CD8-positive, alpha-beta memory T cell (primary cell): ENCODE measurements at places on chromosomes 13 and 19. TPM values are rescaled to one million over a fixed set of nuclear protein-coding genes. Genes with fewer than 3 reads are reported as not detected.

The LILRB3 gene
- total RNA-seq: 0.48 TPM

The CATSPERD gene
- not detected for total RNA-seq

The ERICH4 gene
- not detected for total RNA-seq

The KCTD12 gene
- 5.8 TPM for total RNA-seq

The SYNE4 gene
- total RNA-seq: 1.2 TPM

The ZNF607 gene
- total RNA-seq: 8.8 TPM

The LCP1 gene
- total RNA-seq: 869 TPM

DNA sequence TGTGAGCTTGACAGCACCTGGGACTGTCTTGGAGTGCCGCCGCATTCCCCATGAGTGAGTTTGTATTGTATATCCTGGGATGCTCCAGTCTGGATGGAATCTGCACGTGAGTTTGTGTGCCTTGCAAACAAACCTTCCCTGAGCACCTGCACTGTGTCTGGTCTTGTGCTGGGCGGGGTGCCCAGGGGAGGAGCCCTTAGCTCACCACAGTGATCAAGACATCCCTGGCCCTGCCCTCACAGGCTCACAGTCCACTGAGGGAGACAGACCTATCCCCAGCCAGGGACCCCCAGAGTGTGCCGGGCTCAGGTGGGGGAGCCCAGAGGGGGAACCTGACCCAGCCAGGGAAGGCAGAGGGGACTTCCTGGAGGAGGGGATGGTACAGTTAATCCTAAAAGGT lies 1.7 kb upstream of the BCAM start:
- no peak overlapping the region for H3K4me3 ChIP-seq
- H3K27me3 ChIP-seq: peaks cover 7% of the 10 kb centered on the region
- H3K36me3 ChIP-seq: no peaks in the 10 kb centered on the region
- peaks cover 5% of the 10 kb centered on the region for H3K4me1 ChIP-seq

DNA sequence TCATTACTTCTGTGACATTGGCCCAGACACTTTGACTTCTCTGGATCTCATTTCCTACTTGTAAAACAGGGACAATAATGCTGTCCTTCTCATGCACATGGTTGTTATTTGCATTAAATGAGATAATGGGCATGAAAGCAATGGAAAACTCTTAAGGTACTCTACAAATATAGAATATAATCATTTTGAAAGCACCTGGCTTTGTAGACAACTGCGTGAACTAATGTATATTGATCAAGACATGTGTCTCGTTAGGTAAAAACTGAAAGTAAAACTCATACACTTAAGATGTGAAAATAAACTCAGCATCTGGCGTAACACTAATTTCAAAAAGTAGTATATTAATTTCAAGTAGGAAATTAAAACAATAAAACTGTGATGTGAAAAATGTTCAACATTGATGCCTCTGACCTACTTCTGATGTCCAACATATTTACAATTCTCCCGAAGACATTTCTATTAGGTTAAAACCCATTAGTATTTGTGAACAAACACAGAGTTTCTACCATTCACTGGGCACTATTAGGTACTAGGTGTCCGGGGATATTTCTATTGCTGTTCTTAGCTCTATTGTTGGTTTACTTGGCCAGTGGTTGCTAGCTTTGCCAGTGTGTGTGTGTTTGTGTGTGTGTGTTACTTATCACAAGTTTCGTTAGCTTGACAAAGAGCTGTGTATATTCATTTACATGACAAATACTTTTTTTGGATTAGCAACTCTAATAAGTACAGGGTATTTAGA lies 220.5 kb downstream of the KCNRG start:
- H3K36me3 ChIP-seq: no peaks in the 10 kb centered on the region
- H3K4me1 ChIP-seq: peaks cover 14% of the 10 kb centered on the region
- H3K27me3 ChIP-seq: no peaks in the 10 kb centered on the region
- DNase-seq: no peak
- peak overlapping the region; percentile 40 for H3K4me3 ChIP-seq

- H3K4me3 ChIP-seq: no peak overlapping the region
- H3K27ac ChIP-seq: no peak overlapping the region
- H3K4me1 ChIP-seq: no peaks in the 10 kb centered on the region
- DNase-seq: no peak
- H3K27me3 ChIP-seq: no peaks in the 10 kb centered on the region
Measured at GRCh38 chr13:73107970-73108369, 49.2 kb downstream of the KLF5 start.

GRCh38 chr19:50844296-50844935 lies 10.3 kb upstream of the KLK3 start:
- no peak overlapping the region for H3K4me3 ChIP-seq
- no peaks in the 10 kb centered on the region for H3K36me3 ChIP-seq
- H3K27me3 ChIP-seq: no peaks in the 10 kb centered on the region
- no peak overlapping the region for H3K27ac ChIP-seq

DNA sequence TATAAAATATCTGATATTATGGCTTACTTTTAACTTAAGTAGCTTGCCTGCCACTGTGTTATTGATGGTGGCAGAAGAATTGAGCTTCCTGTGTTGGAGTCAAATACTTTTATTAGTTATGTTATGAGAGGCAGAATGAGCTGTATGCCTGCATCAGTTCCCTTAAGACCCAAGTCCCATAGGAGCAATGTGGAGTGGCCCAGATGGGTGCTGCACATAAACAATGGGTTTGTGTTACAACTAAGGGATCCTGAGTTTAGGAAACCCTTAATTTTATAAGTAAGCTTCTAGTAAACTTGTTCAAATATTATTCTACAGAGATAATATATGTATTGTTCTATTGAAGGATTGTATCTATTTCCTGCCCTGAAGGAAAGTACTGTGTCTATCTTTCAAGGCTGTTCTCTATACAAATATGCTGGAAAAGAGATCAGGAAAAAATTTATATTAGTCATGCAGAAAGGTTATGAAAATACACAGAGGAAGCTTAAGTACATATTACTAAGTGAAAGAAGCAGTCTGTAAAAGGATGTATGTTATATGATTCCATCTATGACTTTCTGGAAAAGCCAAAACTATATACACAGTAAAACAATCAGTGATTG lies 2018.0 kb upstream of the PCDH20 start:
- H3K27me3 ChIP-seq: no peaks in the 10 kb centered on the region
- no peak overlapping the region for H3K27ac ChIP-seq
- no peak overlapping the region for H3K4me3 ChIP-seq
- DNase-seq: no peak
- no peaks in the 10 kb centered on the region for H3K4me1 ChIP-seq

GRCh38 chr13:48775285-48775684 lies 121.6 kb downstream of the CYSLTR2 start:
- DNase-seq: no peak
- H3K36me3 ChIP-seq: no peaks in the 10 kb centered on the region
- H3K4me3 ChIP-seq: no peak overlapping the region
- no peaks in the 10 kb centered on the region for H3K4me1 ChIP-seq

GRCh38 chr13:43573361-43573740 lies 213.4 kb downstream of the ENOX1 start:
- no peaks in the 10 kb centered on the region for H3K27me3 ChIP-seq
- no peak for DNase-seq
- H3K36me3 ChIP-seq: no peaks in the 10 kb centered on the region
- H3K27ac ChIP-seq: no peak overlapping the region
- no peaks in the 10 kb centered on the region for H3K4me1 ChIP-seq

- no peak overlapping the region for H3K4me3 ChIP-seq
- peaks cover 11% of the 10 kb centered on the region for H3K4me1 ChIP-seq
- H3K36me3 ChIP-seq: no peaks in the 10 kb centered on the region
- DNase-seq: no peak
Measured at GRCh38 chr13:99812625-99813024, 158.9 kb downstream of the ZIC5 start.

GRCh38 chr13:39144391-39144790 lies 106.1 kb downstream of the NHLRC3 start:
- no peaks in the 10 kb centered on the region for H3K27me3 ChIP-seq
- no peak overlapping the region for H3K27ac ChIP-seq
- no peak overlapping the region for H3K4me3 ChIP-seq
- no peak for DNase-seq
- no peaks in the 10 kb centered on the region for H3K4me1 ChIP-seq

- no peaks in the 10 kb centered on the region for H3K4me1 ChIP-seq
- no peak for DNase-seq
- H3K27ac ChIP-seq: no peak overlapping the region
- H3K27me3 ChIP-seq: no peaks in the 10 kb centered on the region
- no peaks in the 10 kb centered on the region for H3K36me3 ChIP-seq
- no peak overlapping the region for H3K4me3 ChIP-seq
Measured at GRCh38 chr19:51802775-51803174, 7.8 kb downstream of the FPR3 start.

GRCh38 chr13:92097337-92097903 lies 699.0 kb downstream of the GPC5 start:
- H3K36me3 ChIP-seq: no peaks in the 10 kb centered on the region
- DNase-seq: no peak
- H3K4me3 ChIP-seq: no peak overlapping the region
- no peak overlapping the region for H3K27ac ChIP-seq
- H3K27me3 ChIP-seq: no peaks in the 10 kb centered on the region
- H3K4me1 ChIP-seq: no peaks in the 10 kb centered on the region

- H3K36me3 ChIP-seq: no peaks in the 10 kb centered on the region
- H3K4me3 ChIP-seq: no peak overlapping the region
- H3K27me3 ChIP-seq: no peaks in the 10 kb centered on the region
- no peak for DNase-seq
Measured at GRCh38 chr13:50970956-50971355, 61.4 kb downstream of the RNASEH2B start.
